ENCODE measurements at places on chromosomes 1 and 21. TPM values are rescaled to one million over a fixed set of nuclear protein-coding genes. Genes with fewer than 3 reads are reported as not detected.

GRCh38 chr21:14918527-14918926 lies 146.3 kb downstream of the NRIP1 start:
- no peak for DNase-seq

DNA sequence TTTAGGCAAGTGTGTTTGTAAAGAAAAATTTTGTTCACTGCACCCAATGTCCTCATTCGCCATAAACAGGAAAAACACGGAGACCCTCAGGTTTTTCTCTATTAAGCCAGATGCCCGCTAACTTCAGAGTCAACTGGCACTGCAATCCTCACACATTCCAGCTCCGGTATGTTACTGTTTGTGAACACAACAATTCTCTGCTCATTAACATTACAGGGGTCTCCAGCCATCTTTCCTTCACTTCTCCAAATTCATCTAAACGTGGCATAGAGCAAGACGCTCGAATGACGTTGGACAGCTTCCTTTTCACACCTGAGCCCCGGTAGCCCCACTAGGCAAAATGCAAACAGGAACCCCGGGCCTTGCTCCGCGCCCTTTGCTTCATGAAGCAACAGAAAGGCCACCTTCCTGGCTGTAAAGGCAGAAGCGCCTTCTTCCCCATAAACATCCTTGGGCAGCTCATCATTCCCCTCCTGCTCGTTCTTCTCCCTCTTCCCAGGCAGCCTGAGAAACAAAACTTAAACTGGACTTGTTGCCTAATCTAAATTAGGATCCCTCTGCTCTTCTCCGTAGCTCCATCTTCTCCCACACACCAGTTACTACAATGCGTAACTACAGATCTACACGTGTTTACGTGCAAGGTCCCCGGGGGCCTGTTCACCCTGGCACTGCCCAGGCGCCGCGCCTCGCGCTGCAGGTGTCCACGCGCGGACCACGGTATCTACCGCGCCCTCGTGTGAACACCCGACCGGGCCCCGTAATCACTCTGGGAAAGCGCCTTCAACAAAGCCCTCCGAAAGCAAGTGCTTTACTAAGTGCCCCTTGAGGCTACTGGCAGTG lies 1.2 kb downstream of the LBR start:
- DNase-seq: no peak

The MYOC gene
- total RNA-seq: not detected

DNA sequence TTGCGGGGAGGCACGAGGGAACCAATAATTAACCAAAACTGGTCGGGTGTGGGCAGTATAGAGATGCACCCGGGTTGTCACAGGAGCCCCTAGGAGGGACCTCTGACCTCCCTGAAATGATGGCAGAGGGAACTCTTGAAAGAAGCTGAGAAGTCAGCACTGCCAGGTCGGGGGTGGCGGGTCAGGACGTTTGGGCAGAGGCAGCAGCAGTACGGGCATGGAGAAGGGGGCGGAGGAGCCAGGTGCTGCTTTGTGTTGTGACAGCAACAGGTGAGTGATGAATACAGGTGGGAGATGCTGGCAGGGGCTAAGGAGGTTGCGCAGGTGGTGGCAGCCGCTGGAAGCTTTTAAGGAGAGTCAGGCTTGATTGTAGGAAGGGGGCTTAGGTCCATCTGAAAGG lies 11.7 kb downstream of the TNFRSF1B start:
- DNase-seq: no peak

The CD84 gene
- total RNA-seq: not detected
